RCC 7860 (cell line): ENCODE measurements at places on chromosomes 3 and 15.
A peak's percentile ranks its signal among the peaks of the same experiment; 100 is the strongest.

- DNase-seq: no peak
Measured at GRCh38 chr3:185741586-185741985, 83.3 kb downstream of the IGF2BP2 start.

- no peak for DNase-seq
Measured at GRCh38 chr15:85899927-85900326, 105.2 kb upstream of the KLHL25 start.

- no peak for DNase-seq
Measured at GRCh38 chr3:71780430-71780829, 4.5 kb downstream of the PROK2 start.

DNA sequence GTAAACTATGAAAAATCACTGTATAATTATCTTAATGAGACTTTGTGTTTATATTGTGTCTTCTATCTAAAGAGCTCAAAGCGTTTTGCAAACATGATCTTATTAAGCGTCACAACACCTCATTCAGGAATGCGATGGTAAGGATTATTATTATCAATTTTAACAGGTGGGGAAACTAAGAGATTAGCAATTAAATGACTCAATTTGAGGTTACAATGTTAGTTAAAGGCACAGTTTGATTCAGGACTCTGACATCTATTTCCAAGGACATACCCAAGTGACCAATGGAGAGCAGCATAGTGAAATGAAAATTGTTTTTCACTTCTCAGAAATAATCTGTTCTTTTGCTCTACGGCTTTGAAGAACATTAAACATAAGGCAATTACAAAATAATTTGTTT is 74.6 kb downstream of the FMN1 start:
- DNase-seq: no peak

GRCh38 chr3:126395846-126396513 is 1.3 kb downstream of the CFAP100 start:
- DNase-seq: no peak

DNA sequence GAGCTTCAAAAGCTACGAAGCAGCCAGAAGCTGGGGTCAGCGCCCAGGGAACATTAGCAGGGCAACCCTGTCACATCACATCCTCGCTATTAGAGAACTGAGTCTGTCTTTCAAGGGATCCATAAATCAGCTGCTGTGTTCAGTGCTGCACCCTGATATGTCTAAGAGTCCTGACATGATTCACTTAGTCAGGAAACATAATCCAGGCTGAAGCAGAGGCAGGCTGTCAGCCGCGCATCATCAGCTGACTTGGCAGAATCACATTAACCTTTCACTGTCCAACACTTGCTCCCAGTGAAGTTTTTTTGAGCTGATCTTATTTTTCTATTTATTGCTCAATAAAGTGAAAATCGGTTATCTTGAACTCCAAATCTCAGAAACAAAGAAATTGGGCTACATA is 23.5 kb downstream of the MYH15 start:
- DNase-seq: no peak

GRCh38 chr3:103810167-103810566 is 1375.4 kb downstream of the ZPLD1 start:
- DNase-seq: no peak

DNA sequence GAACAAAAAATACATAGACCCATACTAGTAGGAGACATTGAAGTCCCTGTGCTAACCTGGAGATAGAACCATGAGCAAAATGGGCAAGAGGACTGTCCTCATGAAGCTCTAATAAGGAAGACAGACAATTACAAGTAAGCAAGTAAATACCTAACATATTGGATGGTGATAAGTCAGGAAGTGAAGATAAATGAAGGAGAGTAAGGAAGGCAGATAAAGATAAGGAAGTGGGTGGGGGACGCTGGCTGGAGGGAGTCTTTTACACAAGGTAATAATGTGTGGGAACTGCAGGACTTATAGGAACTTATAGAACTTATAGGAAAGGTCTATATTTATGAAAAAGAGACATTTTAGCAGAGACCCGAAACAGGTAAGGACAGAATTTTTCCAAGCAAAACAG is 148.9 kb upstream of the ABI3BP start:
- no peak for DNase-seq

- no peak for DNase-seq
Measured at GRCh38 chr15:101255615-101256241, 3.9 kb upstream of the CHSY1 start.

GRCh38 chr3:8555113-8555661 is 53.6 kb downstream of the LMCD1 start:
- no peak for DNase-seq

- DNase-seq: no peak
Measured at GRCh38 chr3:138046955-138047354, 37.0 kb downstream of the CLDN18 start.

DNA sequence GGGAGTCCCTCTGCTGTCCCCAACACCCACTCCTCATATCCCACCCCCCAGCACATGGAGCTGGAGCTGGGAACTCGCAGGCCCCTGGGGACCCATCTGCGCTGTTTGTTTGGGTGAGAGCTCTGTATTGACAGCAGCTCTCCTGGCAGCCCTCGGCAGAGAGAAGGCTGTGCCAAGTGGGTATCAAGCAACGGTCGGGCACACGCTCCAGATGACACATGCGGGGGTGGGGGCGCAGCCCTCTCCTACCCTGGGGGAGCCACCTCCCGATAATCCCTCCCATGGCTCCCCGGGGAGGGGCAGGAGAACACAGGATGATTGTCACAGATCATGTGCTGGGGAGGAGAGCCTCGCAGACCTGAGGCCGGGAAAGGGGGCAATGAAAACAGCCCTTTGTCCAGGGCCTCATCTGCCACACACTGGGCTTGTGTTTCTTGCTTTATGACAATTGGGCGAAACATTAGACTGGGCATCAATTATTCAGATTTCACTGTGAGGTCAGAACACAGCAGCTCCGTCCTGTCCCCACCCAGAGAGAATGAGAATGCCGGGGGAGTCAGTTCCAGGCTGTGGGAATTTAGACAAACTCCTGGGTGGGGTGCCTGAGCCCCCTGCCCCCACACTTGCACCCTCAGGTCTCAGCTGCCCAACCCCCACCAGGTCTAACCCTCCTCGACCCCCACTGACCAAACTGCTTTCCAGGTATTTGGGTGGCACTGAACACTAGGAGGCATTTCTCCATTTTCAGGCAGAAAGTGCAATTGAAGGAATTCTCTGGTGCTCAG is 46.4 kb upstream of the KLF13 start:
- DNase-seq: no peak

DNA sequence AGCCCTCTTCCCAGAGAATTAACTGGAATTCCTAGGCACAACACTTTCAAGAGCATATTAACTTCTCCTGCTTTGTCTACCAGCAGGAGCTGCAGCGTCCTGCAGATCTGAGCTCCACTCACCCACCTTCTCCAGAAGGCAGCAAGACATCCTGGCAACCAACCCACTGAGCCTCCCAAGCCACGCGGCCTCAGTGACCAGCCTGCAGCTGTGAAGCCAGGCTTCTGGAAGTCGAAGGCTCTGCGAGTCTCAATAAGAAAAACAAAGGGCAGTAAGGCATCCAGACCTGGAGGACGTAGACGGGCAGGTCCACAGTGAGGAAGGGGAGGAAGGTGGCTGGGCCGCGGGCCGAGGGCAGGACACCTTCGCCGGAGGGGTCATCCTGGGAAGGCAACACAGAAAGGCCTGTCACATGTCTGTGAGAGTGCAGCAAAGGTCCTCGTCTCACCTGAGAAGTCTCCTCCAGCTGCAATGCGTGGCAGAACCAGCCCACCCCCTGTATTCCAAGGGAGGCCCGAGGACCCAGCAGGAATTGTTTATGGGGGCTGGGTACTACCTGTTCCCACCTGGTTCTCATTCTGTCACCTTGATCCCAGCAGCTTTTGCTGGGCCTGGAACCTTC is 36.2 kb downstream of the ZXDC start:
- DNase-seq: no peak

DNA sequence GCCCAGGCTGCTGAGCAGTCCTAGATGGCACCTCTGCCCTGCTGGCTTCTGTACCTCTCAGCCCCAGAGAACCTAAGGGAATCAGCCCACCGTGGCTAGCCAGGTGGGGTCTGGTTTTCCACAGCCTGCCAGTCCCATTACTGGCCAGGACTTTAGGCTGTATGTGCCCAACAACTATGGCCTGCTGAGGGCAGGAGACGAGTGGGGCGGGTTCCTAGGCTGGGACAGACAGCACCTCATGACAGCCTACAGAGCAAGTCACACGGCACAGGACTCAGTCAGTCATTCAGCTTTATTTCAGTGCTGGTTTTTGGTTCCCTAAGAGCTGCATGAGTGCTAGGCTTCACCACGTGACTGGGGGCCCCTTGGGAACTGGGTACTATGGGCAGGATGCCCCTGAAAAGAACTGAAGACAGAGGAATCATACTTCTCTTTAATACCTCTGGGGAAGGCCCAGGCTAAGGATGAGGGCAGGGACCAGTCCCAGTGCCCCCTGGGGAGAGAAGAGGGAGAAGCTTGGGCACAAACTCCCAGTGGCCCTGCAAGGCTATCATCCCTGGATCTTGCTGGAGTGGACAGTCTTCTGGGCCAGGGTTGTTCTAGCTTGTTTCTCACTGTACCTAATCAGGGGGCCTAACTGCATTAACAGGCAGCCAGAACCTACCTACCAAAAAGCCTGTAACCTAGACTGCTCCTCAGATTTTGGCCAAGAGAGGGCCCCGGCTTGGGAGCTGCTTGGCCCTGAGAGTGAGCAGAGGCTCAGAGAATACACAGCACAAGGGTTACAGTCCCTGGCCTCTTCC is 14.8 kb downstream of the CLK3 start:
- no peak for DNase-seq

DNA sequence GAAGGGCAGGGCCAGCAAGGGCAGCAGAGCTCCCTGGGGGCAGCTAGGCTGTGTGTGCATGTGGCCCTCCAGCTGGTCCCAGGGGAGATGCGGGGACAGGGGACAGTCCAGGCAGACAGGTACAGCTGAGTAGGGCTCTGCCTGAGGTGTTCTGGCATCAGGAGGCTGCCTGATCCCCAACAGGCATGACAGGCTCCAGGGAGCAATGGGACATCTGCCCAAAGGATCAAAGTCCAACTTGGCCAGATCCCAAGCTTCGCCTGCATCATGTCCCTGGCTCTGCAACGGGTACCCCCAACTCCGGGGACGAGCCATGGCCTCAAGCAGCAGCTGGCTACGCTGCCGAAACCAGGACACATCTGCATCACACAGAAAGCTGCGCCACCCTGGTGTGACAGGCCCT is 21.8 kb downstream of the ATRIP start:
- DNase-seq: no peak

DNA sequence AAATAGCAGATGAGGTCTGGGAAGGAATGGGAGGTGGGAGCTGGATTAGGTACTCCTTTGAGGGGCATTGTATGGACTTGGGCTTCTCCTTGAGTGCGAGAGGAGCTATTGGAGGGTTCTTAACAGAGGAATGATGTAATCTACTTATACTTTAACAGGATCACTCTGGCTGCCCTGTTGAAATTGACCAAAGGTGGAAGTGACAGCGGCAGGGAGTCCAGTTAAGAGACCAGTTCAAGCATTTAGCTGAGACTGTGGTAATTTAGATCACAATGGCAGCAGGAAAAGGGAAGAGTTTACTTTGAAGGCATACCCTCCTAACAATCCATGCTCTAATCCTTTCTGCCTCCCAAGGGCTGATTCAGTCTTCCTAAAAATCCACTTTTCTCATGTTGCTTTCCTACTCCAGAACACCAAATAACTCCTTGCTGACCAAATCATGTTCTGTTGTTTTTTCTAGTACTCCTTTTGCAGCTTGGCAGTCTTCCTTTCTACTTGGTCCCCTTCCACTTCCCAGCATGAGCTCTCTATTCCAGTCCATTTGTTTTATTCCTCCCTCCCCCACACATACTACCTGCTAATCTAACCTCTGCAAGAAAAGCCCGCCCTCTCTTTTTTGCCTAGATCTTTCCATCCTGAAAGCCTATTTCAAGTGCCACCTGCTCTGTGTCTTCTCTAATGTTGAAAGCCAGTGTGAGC is 139.4 kb downstream of the NECTIN3 start:
- DNase-seq: no peak

DNA sequence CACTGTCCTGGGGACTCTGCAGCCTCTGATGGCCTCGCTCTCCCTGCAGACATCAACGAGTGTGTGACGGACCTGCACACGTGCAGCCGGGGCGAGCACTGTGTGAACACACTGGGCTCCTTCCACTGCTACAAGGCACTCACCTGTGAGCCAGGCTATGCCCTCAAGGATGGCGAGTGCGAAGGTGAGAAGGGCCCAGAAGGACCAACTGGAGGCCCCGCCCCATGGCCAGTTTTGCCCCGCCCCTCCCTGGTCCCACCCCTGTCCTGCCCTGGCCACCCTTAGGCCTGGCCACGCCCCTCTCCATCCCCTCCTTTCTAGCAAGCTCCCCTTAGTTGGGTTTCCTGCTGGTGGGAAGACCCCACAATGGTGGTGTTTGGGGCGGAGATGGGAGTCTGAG is 77.5 kb downstream of the FBLN2 start:
- no peak for DNase-seq

DNA sequence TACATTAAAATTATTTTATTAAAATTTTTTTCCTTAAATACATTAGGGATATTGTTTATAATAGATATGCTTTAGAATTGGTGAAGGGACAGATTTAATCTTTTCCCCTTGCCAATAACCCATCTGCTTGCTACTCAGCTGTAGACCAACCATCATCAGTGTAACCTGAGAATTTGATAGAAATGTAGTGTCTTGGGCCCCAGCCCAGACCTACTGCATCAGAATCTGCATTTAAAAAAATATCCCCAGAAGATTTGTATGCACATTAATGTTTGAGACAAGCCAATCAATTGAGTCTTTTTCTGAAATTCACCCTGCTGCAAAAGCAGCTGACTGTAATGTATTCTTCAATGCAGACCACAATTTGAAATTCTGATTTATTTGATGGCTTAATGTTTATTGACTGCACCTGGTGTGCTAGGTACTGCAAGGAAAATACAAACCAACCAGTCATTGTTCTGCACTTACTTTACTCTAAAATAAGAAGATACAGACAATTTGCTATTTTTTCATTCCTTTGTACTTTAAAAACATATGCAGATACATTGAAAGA is 190.7 kb upstream of the SGO1 start:
- DNase-seq: no peak

- no peak for DNase-seq
Measured at GRCh38 chr3:148998715-148999423, 7.5 kb downstream of the GYG1 start.

GRCh38 chr3:43581343-43581742 is 40.5 kb downstream of the ANO10 start:
- DNase-seq: no peak

- DNase-seq: no peak
Measured at GRCh38 chr3:75101329-75102147, 487.1 kb upstream of the CNTN3 start.

GRCh38 chr3:166917437-166917836 is 462.7 kb downstream of the ZBBX start:
- no peak for DNase-seq

DNA sequence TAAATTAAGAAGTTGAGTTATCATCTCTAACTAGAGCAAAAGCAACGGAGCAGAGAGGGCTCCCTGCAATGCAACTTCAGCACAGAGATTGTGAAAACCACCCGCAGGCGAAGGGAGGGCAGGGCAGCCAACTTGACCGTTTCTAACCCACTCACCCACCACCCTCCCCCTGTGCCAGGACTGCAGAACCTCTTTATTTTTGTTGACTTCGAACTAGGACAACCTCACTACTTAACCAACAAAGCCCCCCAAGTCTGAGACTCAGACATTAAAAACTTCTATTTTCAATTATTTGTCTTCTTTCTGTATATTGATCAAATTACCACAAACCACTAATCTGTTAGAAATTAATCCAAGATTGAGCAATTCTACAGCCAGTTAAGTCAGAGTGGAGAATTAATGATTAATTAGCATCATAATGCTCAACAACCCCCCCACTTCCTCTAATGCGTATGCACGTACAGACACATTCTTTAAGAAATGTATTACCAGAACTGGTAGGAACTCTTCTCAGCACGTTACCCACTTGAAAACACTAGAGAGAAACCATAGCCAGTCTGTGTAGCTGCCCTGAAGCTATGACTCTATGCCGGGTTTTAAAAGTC is 2.0 kb downstream of the MGLL start:
- DNase-seq: peak; percentile 79
